ENCODE measurements at places on chromosomes 5 and 9.

- DNase-seq = no peak
Observed at GRCh38 chr9:123796618-123797484, 133.1 kb downstream of the DENND1A start.

DNA sequence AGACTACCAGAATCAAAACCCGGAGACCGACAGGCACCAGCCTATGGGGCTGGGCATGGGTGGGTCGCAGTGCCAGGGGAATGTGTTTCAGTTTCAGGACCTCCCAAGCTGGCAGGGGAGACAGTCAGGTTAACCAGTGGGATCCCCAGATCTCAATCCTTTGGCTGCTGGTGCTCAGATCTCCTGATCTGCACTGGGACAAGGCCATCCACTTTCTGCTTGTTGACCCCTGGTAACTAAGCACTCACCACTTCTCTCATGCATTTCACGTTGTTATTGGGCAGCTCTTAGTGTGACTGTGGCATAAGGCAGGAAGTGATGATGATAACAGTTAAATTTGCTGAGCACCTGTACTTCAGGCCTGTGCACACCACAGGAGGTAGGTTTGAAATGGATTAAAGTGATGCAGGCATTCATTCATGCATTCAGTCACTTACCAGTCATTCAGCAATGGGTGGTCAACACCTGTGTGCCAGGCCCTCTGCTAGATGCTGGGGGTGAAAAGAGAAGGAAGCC lies 42.1 kb upstream of the STXBP1 start:
- no peak for DNase-seq

- DNase-seq = no peak
Observed at GRCh38 chr5:109291090-109291489, 118.7 kb downstream of the PJA2 start.

DNA sequence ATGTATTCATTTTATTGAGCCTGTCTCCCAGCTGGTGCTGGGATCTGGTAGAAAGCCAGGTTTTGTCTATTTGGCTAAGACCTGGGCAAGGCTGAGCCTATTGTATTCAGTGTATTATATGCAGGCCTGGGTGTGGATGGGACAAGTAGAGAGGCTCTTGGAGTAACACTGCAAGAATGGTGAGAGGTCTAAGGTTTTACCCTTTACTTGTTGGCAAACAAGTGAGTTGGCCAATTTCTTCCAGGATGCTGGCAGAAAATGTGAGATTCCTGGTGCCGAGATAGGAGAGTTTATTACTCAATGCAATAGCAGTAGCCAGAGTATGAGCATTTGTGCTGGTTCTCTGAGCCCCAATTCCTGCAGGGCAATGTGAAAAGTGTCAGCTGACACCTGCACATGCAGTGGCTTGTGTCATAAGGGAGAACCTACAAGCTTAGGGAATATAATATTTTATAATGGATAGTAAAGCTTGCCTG lies 141.7 kb upstream of the PRLR start:
- DNase-seq = no peak

GRCh38 chr5:150000256-150000989 lies at the start of the genes HMGXB3 and TIGD6:
TSS of gene HMGXB3 (plus strand) at chr5:150000739. CDS start at chr5:150004853, 4,114 bp downstream.
TSS of gene TIGD6 (minus strand) at chr5:150000654. CDS start at chr5:149996348, 4,306 bp downstream.
- peak; percentile 90 for DNase-seq

- no peak for DNase-seq
Observed at GRCh38 chr9:133443982-133444381, 15.8 kb upstream of the CACFD1 start.
